Gastrocnemius medialis (tissue), 4 donors: ENCODE measurements at places on chromosomes 5 and 9. TPM values are rescaled to one million over a fixed set of nuclear protein-coding genes. Genes with fewer than 3 reads are reported as not detected.
A peak's percentile ranks its signal among the peaks of the same experiment; 100 is the strongest.

The IFNB1 gene
- not detected for total RNA-seq

The MEIKIN gene
- total RNA-seq: not detected

DNA sequence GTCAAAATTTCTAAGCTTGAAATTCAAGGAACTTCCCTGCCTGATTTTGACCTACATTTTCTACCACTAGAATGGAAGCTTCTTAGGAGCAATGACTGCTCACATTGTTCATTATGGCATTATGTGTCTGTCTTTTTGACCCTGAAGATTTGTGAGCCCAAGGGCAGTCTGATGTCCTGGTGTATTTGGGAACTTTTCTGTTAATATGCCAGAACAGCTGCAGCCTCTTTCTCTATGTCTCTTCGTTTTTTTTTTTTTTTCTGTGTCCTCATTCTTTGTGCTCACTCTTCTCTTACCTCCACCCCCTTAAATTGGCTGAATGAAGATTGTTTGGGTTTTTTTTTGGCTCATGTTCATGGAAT, 34.8 kb upstream of the TMC1 start:
- no peaks in the 10 kb centered on the region for H3K27me3 ChIP-seq
- H3K4me1 ChIP-seq: peaks cover 12% of the 10 kb centered on the region
- no peak for DNase-seq
- no peak overlapping the region for H3K27ac ChIP-seq
- H3K36me3 ChIP-seq: no peaks in the 10 kb centered on the region
- H3K4me3 ChIP-seq: no peak overlapping the region

DNA sequence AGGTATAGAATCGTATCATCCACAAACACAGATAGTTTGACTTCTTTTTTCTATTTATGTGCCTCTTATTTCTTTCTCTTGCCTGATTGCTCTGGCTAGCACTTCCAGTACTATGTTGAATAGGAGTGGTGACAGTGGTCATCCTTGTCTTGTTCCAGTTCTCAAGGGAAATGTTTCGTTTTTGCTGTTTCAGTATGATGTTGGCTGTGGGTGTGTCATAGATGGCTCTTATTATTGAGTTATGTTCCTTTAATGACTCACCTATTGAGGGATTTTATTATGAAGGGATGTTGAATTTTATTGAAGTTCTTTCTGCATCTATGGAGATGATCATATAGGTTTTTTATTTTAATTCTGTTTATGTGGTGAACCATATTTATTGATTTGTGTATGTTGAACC, 70.3 kb downstream of the ENC1 start:
- no peaks in the 10 kb centered on the region for H3K27me3 ChIP-seq
- no peak overlapping the region for H3K27ac ChIP-seq
- peaks cover 6% of the 10 kb centered on the region for H3K4me1 ChIP-seq
- no peak for DNase-seq
- no peaks in the 10 kb centered on the region for H3K36me3 ChIP-seq

- no peak overlapping the region for H3K27ac ChIP-seq
- no peak overlapping the region for H3K4me3 ChIP-seq
- H3K4me1 ChIP-seq: no peaks in the 10 kb centered on the region
- H3K27me3 ChIP-seq: no peaks in the 10 kb centered on the region
- no peak for DNase-seq
Measured at GRCh38 chr5:37881359-37881758, 41.5 kb upstream of the GDNF start.

- H3K27me3 ChIP-seq: no peaks in the 10 kb centered on the region
- H3K36me3 ChIP-seq: no peaks in the 10 kb centered on the region
- no peak overlapping the region for H3K27ac ChIP-seq
- no peak for DNase-seq
- H3K4me1 ChIP-seq: peaks cover 13% of the 10 kb centered on the region
Measured at GRCh38 chr5:158780656-158781237, 319.0 kb downstream of the EBF1 start.

GRCh38 chr9:20144197-20144596, 355.4 kb upstream of the SLC24A2 start:
- no peak overlapping the region for H3K27ac ChIP-seq
- no peaks in the 10 kb centered on the region for H3K36me3 ChIP-seq
- no peaks in the 10 kb centered on the region for H3K4me1 ChIP-seq
- H3K4me3 ChIP-seq: no peak overlapping the region
- H3K27me3 ChIP-seq: no peaks in the 10 kb centered on the region
- no peak for DNase-seq

The PGM5 gene
- total RNA-seq: 24.8 TPM

- H3K4me3 ChIP-seq: peak overlapping the region; percentile 51
- no peaks in the 10 kb centered on the region for H3K36me3 ChIP-seq
- H3K4me1 ChIP-seq: peaks cover 9% of the 10 kb centered on the region
- DNase-seq: no peak
Measured at GRCh38 chr9:137070906-137071275, 534 bp upstream of the SAPCD2 start.
